Caki2 (cell line): ENCODE measurements at places on chromosomes 1 and 21. TPM values are rescaled to one million over a fixed set of nuclear protein-coding genes. Genes with fewer than 3 reads are reported as not detected.

- DNase-seq: no peak
These were observed 170.6 kb downstream of the NPHP4 start for GRCh38 chr1:5821540-5822176.

- no peak for DNase-seq
These were observed 629 bp downstream of the PGD start for GRCh38 chr1:10399444-10399941.

DNA sequence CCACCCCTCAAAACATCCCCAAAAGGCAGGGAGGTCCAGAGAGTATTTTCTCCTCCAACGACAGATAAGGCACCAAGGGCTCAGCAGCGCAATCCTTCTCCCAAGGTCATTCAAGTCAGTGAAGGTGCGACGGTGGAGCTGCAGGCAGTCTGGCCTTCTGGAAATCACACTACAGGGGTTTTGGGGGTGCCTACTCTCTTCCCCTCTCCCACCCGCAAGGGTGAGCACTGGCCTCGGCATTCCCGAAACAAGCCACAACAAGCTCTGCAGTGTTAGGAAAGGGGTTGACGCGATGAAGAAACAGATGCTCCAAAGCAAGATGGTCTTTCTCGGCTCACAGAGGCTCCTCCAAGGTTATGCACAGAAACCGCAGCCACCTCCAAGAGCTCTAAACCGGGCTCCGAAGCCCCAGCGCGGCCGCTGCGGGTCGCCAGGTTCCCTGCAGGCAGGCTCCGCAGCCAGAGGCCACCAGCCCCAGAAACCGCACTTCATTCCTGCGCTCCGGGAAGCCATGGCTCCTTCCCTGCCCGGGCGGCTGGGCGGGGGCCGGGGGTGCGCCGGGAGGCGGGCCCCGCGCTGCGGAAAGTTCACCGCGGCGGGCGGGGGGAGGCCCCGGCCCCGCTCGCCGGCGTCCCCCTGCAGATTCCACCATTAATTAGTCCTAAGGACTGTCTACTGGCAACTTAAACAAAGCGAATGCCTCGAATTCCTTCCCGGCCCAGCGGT is 1.1 kb downstream of the LUZP1 start:
- peak; percentile 47 for DNase-seq

- DNase-seq: no peak
These were observed 83.2 kb upstream of the PPM1J start for GRCh38 chr1:112798292-112798691.

GRCh38 chr1:172638885-172639831 is 19.7 kb upstream of the FASLG start:
- peak; percentile 82 for DNase-seq

GRCh38 chr1:224589006-224589405 is 27.1 kb upstream of the CNIH3 start:
- DNase-seq: no peak

DNA sequence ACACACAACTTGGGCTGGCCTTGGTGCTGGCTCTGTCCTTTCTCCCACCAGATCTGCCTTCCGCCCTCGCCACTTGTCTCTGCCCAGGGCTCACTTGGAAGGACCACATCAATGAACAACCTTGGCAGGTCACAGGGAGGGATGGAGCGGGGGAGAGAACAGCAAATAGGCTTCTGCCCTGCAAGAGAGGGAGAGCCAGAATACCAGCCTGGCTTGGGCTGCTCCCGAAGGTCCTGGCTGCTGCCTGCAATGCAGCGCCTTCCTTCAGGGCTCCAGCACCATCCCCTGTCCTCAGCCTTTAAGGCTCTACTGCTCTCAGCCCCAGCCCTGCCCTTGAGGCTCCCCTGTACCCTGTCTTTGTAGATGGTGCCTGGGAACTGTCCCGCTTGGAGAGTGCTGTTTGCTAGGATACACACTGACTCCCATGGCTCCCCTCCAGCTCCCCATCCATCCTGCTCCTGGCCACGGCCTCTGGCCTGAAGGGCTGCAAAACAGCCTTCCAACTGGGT is 43.8 kb downstream of the HIVEP3 start:
- DNase-seq: no peak

- DNase-seq: no peak
These were observed at the start of gene PM20D1 for GRCh38 chr1:205849619-205850355. TSS of gene PM20D1 (minus strand) at chr1:205850132. CDS start at chr1:205850072, 60 bp downstream.

GRCh38 chr1:14930247-14930965 is 223.1 kb upstream of the TMEM51 start:
- no peak for DNase-seq

DNA sequence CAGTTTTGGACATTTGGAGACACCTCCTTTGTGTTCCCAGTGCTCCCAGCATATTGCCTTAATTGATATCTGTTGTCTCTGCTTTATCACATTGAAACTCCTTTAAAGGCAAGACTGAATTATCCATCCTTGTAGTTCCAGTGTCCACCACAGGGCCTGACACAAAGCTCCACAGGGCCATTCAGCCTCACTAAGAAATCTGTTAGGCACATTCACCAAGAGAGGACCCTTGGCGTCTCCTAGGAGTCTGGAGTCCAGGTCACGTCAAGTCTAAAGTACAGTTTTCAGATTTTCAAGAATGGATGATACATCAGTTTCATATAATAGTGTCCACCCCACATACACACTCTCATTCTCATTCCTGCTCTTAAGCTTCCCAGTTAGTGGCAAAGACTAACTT is 4.8 kb downstream of the ACP6 start:
- DNase-seq: no peak

GRCh38 chr1:99662539-99663080 is 16.7 kb downstream of the PALMD start:
- no peak for DNase-seq

DNA sequence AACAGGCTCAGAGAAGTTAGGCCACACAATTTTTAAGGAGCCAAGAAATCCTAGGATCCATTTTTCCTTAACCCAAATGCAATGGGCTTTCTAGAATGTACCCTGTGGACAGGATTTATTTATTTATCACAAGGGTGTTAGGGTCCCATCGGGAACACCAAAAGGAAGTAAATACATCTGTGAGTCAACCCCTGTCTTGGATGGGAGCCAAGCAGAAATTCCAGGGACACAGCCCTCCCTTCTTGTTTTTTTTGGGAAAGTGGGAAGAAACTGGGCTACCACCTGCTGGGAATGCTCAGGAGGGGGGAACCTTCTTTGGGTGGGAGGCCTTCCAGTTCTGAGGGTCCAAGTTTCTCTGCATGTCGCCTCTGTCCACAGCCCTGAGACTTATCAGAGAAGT is 1.3 kb downstream of the CRNN start:
- no peak for DNase-seq

- no peak for DNase-seq
These were observed 32.6 kb downstream of the PIGM start for GRCh38 chr1:159999204-159999603.

GRCh38 chr1:10295481-10296085 is 85.2 kb downstream of the KIF1B start:
- DNase-seq: no peak

DNA sequence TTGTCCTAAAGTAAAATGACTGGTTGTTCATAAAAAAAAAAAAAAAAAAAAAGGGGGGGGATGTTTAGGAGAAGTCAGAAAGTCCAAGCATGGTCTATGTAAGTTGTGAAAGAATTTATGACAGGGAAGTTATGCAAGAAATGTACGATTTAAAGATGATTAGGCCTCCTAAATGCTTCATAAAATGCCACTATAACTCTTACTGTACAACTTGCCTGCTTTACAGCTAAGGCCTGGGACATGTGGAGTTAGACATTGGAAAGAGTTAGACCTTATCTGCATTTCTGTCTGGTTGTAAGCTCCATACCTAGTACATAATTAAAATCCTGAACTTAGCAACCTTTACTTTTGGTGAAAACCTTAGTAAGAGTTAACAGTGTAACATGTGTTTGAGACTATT is 150.0 kb downstream of the TPR start:
- no peak for DNase-seq

GRCh38 chr1:153872331-153872730 is 50.4 kb downstream of the GATAD2B start:
- DNase-seq: no peak

DNA sequence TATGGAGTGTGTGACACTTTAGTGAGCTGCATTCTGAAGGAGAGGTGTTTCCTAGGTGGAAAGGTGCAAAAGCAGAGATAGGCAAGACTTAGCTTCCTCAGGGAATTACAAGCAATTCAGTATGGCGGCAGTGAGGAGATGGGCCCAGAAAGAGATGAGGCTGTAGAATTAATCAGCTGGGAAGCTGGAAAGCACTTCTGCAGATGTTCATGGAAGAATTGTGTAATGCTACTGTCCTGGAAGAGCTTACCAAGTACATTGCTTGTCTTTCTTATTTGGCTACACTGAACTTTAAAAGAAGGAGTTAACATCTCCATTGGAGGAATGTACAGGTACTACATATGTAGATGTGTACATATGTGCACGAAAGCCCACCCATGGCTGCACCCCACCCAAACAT is 103.7 kb upstream of the DPT start:
- no peak for DNase-seq

GRCh38 chr1:29186707-29187106 is 5.0 kb upstream of the SRSF4 start:
- no peak for DNase-seq

DNA sequence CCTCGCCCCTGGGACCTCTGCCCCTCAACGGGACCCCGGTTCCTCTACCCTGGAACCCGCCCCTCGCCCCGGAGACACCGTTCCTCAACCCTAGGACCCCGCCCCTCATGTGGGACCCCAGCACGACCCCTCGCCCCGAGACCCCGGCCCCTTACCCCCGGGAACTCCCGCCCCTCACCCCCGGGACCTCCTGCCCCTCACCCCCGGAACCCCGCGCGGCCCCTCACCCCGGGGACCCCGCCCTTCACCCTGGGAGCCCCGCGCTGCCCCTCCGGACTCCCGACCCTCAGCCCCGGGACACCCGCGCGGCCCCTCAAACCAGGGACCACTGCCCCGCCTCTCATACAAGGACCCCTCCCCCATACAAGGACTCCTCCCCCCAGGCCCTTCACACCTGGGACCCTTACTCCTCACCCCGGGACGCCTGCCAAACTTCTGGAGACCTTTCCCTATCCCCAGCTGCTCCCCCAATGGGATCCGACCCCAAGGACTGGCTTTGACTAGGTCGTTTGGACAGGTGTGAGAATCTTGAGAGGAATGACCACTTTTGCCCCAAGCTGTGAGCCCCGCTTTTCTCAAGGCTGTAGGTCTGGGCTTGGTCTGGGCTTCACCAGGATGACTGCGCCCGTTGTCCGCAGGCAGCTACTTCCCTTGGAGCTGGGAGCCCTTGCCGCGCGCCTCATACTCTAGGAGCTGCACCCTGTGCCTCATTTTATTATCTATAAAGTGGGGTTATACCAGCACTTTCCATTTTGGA is 843 bp downstream of the DIP2A start:
- DNase-seq: no peak

- DNase-seq: no peak
These were observed 4.4 kb downstream of the ACKR1 start for GRCh38 chr1:159209061-159209460.

- DNase-seq: no peak
These were observed 7.5 kb upstream of the KPNA6 start for GRCh38 chr1:32100359-32100758.

- peak; percentile 46 for DNase-seq
These were observed 5.3 kb upstream of the CCDC27 start for GRCh38 chr1:3746830-3747521.

DNA sequence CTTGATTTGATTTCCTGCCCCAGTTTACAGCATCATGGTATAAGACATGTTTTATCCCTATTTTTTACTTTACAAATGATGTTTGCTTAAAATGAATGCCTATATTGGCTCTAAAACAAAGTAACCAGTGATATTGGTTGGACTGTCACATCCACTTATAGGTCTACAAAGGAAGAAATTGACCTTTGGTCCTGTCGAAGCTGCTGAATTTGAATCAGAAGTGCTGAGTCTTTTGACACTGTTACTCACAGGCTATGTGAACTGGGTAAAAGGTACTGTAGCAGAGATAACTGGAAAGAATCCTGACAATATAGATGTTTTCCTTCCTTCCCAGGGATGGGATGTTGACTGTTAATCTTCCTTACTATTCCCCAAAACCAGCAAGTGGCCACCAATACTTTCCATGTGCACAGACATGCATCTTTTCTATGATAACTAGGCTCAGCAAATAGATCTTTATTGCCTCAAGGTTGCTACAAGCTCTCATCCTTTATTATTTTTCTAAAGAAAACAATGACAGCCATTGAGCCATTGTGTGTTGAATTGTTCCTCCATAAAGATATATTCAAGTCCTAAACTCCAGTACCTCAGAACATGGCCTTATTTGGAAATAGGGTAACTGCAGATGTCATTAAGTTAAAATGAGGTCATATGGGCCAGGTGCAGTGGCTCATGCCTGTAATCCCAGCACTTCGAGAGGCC is 175.9 kb upstream of the NR5A2 start:
- no peak for DNase-seq

- DNase-seq: peak; percentile 84
These were observed at the start of gene KLHL21 for GRCh38 chr1:6602669-6603237. TSS of gene KLHL21 (minus strand) at chr1:6602869. CDS start at chr1:6602817, 52 bp downstream.

- DNase-seq: no peak
These were observed 64.7 kb downstream of the TPR start for GRCh38 chr1:186310307-186310706.

DNA sequence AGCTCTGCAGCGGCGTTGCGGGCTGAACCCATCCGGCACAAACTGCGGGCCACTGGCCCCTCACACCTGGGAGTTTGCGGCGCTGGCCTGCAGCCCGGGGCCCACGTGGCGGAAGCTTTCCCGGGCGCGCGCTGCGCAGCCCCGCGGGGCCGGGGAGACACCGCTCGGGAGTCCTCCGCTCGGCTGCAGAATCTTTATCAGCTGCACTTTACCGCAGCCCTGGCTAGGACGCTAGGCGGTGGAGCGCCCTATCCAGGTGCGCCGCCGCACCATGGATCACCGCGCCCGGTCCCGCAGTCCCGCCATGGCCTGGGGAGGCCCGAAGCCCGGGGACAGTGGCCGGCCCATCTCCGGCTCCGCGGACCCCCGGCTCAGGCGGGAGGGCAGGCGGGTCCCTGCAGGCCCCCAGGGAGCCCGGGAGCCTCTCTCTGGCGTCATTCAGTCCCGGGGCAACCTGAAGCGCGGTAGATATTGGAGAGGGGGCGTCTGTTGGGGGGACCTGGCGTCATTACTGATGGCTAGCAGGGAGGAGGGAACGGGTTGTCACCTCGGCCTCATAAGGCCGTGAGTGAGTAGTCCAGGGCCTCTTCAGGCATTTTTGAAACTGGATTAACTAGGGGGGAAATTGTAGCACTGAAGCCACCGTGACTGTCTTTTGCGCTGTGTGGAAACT is 5.7 kb upstream of the OLIG2 start:
- no peak for DNase-seq

TSPEAR gene
- total RNA-seq: not detected in 2 replicates

FCGR3A gene
- not detected in 2 replicates for total RNA-seq

OPRD1 gene
- total RNA-seq: not detected in 2 replicates

SLFNL1 gene
- total RNA-seq: not detected in 2 replicates

MYOG gene
- not detected in 2 replicates for total RNA-seq

AHDC1 gene
- total RNA-seq: 0.32 and 0.41 TPM in 2 replicates

TTLL10 gene
- not detected in 2 replicates for total RNA-seq

DMRTA2 gene
- total RNA-seq: not detected in 2 replicates

LCE1A gene
- not detected in 2 replicates for total RNA-seq

KRTAP12-2 gene
- not detected in 2 replicates for total RNA-seq

HMCN1 gene
- total RNA-seq: 0.38 and 0.44 TPM in 2 replicates

CHODL gene
- 0.26 TPM in 1 of 2 replicates, not detected in the other for total RNA-seq
